ENCODE measurements at places on chromosomes 11 and 22.

GRCh38 chr11:111388842-111389241, 9.8 kb upstream of the POU2AF1 start:
- peak; percentile 37 for DNase-seq

- DNase-seq = no peak
Measured at GRCh38 chr22:46893281-46894020, 131.0 kb downstream of the TBC1D22A start.

- peak; percentile 47 for DNase-seq
Measured at GRCh38 chr11:45665206-45665932, at the start of gene CHST1. TSS of gene CHST1 (minus strand) at chr11:45665622. CDS start at chr11:45650923, 14,699 bp downstream.

- DNase-seq = no peak
Measured at GRCh38 chr11:132604431-132604830, 927.9 kb downstream of the OPCML start.

DNA sequence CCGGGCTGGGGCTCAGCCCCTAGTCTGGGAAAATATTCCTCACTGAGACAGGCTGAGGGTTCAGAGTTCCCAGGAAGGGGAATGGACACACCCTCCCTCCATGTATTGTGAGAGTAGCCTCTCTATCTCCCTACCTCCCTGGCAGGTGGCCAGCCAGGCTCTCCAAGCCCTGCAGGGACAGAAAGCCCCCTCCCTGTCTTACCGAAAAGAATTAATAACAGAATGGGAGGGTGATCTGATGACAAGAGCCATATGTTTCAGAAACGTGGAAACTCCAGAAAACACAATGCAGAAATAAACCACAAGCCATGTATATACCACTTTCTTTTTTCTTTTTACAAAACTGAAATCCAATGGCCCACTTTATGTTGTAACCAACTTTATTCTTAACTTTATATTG, 140.0 kb downstream of the CHST1 start:
- DNase-seq = no peak

DNA sequence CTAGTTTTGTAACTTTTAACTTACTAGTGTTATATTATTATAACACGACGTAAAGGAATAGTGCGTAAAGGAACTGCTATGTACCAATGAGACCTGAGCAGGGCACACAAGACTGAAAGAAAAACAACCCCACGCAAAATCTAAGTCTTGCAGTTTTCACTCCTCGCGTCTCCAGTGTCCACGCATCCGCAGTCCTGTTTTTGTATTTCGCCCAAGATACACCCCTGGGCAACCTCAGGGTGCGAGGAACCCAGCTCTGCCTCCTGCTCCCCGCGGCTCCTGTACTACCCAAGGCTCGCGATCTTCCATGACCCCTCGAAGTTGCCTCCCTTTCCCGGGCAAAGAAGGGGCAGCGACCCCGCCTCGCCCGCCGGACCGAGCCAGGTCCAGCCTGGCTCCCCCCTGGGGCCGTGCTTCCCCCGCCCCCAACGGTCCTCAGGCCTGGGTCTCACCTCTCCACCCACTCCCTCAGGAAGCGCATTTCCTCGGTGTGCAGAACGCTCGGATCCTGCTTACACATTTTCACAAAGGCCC, 393 bp downstream of the ST13 start:
- DNase-seq = no peak

DNA sequence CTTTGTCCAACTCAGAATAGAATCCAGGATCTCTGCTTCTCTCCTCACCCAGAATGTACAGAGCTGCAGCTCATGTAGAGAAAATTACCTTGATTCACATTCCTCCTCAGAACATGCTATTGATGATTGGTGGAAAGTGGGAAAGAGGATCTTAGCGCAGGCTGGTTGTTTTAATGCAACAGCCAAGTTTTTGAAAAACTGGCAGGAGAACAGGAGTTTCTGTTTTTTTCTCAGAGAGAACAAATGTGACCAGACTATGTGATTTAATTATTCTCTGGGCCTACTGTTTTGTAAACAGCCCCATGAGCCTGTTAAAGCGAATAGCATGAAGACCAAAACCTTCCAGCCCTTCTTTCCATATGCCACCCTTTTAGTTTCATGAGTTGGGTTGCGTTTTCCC, 19.1 kb upstream of the IL18BP start:
- no peak for DNase-seq

DNA sequence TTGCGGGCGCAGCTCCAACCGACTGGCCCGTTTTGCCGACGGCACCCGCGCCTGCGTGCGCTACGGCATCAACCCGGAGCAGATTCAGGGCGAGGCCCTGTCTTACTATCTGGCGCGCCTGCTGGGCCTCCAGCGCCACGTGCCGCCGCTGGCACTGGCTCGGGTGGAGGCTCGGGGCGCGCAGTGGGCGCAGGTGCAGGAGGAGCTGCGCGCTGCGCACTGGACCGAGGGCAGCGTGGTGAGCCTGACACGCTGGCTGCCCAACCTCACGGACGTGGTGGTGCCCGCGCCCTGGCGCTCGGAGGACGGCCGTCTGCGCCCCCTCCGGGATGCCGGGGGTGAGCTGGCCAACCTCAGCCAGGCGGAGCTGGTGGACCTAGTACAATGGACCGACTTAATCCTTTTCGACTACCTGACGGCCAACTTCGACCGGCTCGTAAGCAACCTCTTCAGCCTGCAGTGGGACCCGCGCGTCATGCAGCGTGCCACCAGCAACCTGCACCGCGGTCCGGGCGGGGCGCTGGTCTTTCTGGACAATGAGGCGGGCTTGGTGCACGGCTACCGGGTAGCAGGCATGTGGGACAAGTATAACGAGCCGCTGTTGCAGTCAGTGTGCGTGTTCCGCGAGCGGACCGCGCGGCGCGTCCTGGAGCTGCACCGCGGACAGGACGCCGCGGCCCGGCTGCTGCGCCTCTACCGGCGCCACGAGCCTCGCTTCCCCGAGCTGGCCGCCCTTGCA, 1.0 kb downstream of the FJX1 start:
- DNase-seq = peak; percentile 8

- no peak for DNase-seq
Measured at GRCh38 chr22:41128606-41129005, 36.2 kb downstream of the EP300 start.

GRCh38 chr11:46639197-46639839, 22.0 kb downstream of the ATG13 start:
- no peak for DNase-seq

- DNase-seq = no peak
Measured at GRCh38 chr22:46752286-46752987, 10.0 kb upstream of the TBC1D22A start.

- no peak for DNase-seq
Measured at GRCh38 chr11:113504071-113504470, 28.9 kb upstream of the DRD2 start.

Data from transverse colon (tissue), 4 donors.